ENCODE measurements at places on chromosomes 6 and 20.
A peak's percentile ranks its signal among the peaks of the same experiment; 100 is the strongest.

GRCh38 chr6:105711216-105711615 lies 308.3 kb upstream of the PREP start:
- no peak for DNase-seq

- peak; percentile 99 for DNase-seq
Observed at GRCh38 chr20:41005361-41005729, 23.3 kb upstream of the TOP1 start.

GRCh38 chr6:11275598-11275997 lies 43.1 kb upstream of the NEDD9 start:
- DNase-seq = no peak

DNA sequence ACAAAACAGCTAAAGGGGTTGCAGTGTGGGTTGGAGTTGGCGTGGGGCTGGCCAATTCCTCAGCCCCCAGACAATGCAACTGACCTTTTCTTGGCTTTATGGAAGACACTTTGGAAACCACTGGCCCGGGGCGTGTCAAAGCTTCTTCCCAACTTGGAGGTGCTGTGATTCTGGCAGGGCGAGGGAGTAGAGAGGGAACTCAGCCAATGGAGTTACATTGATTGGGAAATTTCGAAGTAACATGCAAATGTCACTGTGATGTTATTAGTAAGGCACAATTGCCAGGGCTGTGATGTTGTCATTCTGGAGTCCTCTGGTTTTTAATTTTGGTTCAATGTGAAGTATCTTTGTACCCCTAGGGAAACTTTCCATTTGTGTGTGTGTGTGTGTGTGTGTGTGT lies 41.5 kb upstream of the EPB41L1 start:
- no peak for DNase-seq

- no peak for DNase-seq
Observed at GRCh38 chr20:32635764-32636163, 38.0 kb downstream of the C20orf203 start.

- DNase-seq = no peak
Observed at GRCh38 chr6:129623008-129623732, 86.8 kb downstream of the ARHGAP18 start.
